ENCODE measurements at places on chromosomes 3 and 15.

DNA sequence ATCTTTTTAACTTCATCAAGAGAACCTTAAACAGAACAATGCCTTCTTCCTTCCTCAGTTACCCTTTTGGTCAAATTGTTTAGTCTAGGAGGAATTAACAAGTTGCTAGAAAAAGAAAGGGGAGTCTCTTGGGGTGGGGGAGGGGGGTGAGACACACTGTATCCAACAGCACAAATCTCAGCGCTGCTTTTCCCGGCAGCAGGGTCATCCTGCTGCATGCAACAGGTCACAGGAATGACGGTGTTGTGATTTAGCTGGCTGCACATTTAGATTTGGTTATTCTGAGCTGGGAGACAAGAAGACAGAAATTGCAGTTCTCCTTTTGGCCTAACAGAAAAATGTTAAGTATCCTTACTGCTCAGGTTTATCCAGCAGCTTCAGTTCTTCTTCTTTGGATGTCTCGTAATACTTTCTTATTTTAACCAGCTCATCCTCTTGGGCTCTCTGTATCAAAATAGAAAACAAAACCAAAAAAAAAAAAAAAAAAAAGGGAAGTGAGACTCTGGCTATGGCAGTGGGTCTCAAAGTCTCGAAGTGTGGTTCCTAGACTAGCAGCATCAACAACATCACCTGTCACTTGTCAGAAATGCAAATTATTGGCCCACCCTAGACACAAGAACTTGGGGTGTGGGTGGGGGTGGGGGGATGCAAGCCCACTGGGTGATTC lies 190.5 kb downstream of the GREM1 start:
- DNase-seq = no peak

- DNase-seq = no peak
Measured at GRCh38 chr3:175308097-175308496, 449.0 kb downstream of the NAALADL2 start.

DNA sequence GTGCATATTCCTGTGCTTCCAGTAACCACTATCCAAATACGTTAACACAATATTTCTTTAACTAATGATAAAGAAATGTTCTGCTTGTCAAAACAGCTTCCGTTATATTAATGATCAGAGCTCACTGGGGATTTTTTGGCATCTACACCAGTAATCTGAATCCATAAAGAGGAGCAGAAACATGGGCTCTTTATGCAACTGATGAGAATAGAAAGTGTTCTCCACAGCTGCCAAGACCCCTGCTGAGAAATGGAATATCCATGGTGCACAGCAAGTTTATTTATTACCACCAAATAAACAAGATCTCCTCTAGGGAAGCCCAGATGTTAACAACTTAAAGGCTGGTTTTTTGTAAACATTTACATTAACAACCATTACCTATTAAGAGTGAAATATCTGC lies 54.5 kb downstream of the ALDH1A2 start:
- DNase-seq = no peak

GRCh38 chr3:183484431-183485075 lies 56.1 kb upstream of the MCF2L2 start:
- DNase-seq = no peak

GRCh38 chr15:90046911-90047392 lies 45.8 kb downstream of the ZNF710 start:
- DNase-seq = no peak

GRCh38 chr3:8482960-8483665 lies 18.5 kb upstream of the LMCD1 start:
- DNase-seq = no peak

- DNase-seq = peak; percentile 93
Measured at GRCh38 chr3:161220850-161221753, at the start of gene NMD3. TSS of gene NMD3 (plus strand) at chr3:161221311. CDS start at chr3:161222014, 703 bp downstream.

- no peak for DNase-seq
Measured at GRCh38 chr15:70385052-70385451, 287.3 kb upstream of the TLE3 start.

DNA sequence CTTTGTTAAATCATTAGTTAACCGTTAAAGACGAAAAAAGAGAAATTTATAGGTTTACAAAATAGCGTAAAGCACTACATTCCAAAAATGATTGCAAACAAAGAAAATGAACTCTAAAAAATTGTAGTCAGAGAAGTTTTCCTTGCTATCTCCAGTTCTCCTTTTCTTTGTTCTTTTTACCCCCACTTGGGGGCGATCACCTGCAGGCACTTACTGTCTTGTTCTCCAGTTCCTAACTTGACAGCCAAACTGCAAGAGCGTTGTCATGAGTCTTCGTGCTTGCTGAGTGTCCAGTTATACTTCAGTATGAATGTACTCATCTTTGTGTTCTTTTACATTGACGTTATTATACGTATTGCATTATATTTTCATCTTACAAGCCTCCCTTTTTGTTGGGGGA lies 54.5 kb downstream of the CHD2 start:
- DNase-seq = no peak

GRCh38 chr3:16297997-16298885 lies 33.2 kb downstream of the OXNAD1 start:
- no peak for DNase-seq

DNA sequence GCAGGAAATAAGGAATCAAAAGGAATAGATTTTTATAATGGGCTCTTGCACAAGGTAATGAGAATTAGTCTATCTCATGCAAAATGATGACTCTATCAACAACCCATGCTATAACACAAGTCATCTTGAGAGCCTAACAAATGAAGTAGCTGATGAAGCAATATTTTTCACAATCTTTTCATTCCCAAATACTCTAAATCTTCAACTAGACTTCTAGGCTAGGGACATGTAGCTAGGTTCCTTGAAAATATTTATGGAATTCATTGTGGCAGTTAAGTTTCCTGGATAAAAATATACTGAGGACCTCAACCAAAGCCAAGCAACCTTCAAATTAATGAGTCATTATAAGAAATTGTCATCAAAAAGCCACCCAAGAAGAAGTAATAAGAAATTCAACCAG lies 55.4 kb downstream of the DCBLD2 start:
- no peak for DNase-seq

GRCh38 chr15:68749793-68750192 lies 70.9 kb downstream of the ANP32A start:
- no peak for DNase-seq

GRCh38 chr15:45376967-45377608 lies 1.3 kb downstream of the GATM start:
- no peak for DNase-seq

DNA sequence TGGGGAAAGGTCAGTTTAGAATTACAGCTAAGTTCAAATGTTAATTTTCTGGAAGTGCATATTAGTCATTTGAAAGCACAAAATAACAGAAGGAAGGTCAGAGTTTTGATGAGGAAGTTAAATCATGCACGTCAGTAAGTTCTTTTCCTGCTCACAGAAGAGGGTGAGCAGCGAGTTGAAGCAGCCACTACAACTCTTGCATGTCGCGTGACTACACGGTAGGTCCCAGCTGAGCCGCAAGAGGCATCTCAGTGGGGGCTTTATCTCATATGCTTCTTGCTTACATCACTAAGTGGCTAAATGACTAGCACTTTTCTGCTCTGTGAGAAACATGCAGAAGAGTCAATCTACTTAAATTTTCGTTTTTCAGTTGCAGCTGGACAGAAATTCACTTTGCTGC lies 21.3 kb upstream of the SEC62 start:
- DNase-seq = no peak

DNA sequence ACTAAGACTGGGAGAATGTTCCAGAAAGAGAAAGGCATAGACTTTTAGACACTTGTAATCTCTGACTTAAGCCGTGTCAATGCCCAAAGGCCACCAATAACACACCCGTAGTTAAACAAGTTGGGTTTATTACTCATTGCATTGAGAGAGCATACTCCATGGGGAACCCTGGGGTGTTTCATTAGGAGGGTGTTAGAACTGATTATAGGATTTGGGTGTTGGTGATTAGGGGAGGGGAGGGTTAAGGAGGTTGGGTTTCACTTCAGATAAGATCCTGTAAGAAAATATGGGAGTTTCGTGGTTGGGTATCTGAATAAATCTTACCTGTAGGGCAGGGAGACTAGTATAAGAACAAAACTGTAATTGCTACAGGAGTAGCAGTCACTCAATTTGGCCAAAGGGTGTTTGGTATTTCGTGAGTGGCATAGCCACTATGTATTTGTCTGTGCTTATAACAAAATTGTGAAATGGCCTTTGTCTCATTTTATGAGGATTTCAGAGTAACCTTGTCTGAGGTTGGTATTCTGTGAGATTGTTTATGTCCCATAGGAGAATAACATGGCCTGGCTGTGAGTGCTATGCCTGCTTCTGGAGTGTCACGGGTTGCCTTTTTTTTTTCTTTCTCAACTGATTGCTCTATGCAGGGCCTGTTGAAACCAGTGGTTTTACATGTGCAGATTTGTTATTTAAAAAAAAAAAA lies 2.9 kb downstream of the HACD3 start:
- no peak for DNase-seq

GRCh38 chr15:70259028-70259424 lies 161.3 kb upstream of the TLE3 start:
- DNase-seq = no peak

DNA sequence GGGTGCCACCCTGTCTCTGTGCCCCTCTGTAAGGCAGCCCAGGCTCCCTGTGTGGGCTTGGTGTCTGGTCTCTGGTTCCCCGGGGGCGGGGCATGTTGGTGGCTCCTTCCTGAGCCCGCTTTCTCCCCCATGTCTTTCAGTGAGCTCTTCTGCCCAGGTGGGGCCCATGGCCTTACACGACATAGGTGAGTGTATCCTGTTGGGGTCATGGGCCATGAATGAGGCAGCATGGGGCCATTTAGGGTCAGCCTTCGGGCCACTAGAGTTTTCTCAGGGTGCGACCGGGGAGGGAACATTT lies 195.1 kb downstream of the UBE3A start:
- no peak for DNase-seq

- DNase-seq = peak; percentile 47
Measured at GRCh38 chr3:189233225-189233858, 61.6 kb downstream of the TPRG1 start.

DNA sequence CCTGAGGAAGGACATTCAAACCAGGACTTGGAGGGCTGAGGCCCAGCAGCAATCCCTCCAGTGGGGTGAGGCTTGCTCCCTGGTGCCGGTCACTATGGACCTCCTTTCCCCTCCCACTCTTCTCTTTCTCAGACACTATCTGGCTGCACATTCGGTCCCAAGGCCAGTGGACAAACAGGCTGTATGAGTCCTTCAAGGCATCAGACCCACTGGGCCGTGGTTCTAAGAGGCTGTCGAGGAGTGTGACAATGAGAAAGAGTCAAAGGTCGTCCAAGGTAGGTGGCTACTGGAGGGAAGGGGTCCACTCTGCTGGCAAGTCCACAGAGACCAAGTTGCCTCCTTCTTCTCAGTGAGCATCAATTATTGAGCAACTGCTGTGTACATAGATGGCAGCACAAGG lies 28.0 kb downstream of the NOX5 start:
- no peak for DNase-seq

DNA sequence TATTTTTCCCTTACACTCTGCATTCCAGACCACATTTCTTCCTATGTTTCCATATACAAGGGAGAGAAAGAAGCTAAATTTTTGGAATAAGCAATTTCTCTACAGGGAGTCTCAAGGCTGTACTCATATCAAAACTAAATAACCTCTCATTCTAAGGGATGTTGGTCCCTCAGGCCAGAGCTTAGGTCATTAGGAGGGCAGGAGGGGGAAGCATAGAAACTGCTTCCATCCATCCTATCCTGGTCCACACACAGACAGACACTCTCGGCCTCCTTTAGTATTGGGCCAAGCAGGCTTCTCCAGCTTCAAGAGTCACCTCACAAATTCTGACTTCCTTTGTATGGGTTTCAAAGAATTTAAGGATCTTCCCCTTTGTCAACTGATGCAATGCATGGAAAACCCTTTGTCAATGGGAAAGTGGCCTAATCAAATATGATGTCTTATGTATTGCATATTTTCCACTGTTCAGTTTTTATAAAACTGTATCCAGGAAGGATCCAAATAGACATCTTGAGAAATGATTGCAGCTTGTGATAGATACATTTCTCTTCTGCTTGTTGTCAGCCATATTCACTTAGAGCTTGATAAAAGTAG lies 140.7 kb upstream of the RARB start:
- DNase-seq = no peak

GRCh38 chr3:194083637-194084224 lies 52.2 kb upstream of the HES1 start:
- DNase-seq = no peak

DNA sequence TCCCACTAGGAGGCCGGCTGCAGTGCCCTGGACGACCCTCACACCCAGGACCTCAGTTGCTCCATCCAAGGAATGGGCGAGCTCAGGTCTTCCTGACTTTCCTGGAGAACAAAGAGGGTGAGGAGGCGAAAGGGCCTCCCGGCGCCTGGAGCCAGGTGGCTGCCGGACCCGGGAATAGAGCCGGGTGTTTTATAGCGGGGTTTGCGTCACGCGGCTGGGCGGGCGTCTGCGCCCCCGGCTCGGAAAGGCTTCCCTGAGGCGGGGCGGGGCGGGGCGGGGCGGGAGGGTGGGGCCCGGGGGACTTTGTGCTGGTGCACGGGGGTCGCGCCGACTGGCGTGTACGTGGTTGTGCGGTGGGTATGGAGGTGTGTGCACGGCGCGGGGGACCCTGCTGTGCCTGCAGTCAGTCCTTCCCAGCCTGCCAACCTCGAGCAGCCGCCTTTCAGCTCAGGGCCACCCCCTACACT lies 4.6 kb upstream of the PRKCD start:
- no peak for DNase-seq

DNA sequence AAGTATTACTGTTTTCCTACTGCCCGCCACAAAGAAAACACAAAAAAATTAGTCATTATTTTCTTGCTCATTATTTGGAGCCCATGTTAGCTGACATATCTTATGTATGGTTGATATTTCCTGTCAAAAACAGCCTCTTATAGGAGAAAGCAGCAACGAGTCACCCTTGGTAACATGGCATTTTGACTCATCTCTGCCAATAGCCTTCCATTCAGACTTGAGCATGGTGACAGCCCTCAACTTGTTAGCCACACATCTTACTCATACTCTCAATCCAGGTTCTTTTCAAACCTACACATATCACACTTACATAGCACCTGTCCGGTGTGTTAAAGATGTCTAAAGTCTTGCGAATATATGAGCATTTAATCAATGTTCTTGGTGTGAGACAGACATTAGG lies 109.4 kb upstream of the SAMMSON start:
- DNase-seq = no peak

DNA sequence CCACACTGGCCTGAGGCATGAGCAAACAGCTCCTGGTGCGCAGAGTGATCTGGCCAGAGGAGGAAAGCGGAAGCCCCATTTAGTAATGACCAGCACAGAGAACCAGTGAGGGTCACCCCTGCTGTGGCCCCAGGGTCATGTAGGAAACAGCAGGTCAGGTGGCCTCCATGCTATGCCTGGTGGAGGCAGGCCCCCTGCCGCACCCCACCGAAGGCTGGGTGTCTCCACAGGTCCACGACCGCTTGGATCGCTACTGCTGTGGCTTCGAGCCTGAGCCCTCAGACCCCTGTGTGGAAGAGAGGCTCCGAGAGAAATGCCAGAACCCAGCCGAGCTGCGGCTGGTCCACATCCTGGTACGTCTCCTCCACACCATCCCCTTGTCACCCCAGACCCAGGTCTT lies 52.6 kb downstream of the POMGNT2 start:
- no peak for DNase-seq

GRCh38 chr3:61162965-61163364 lies 88.3 kb downstream of the FHIT start:
- DNase-seq = no peak
